ENCODE measurements at places on chromosomes 16 and 17.
A peak's percentile ranks its signal among the peaks of the same experiment; 100 is the strongest.

GRCh38 chr16:77686385-77686784, 35.9 kb upstream of the NUDT7 start:
- DNase-seq: no peak

- no peak for DNase-seq
These were observed 11.5 kb downstream of the CLUH start for GRCh38 chr17:2700030-2700490.

DNA sequence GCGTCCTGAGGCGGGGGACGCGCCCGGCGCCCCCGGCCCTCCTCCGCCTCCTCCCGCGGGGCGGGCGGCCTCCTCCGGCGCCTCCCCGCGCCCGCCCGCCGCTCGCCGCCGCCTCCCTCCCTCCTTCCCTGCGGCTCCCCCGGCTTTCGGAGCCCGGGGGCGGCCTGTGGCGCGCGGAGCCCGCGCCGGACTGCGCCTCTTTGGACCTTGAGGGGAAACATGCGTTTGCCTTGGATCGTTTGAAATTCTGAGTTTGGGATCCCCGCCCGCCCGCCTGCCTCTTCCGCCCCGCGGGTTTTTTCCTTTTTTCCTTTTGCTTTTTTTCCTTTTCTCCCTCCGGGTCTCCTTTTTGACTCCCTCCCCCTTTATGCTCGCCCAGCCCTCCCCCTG, 390 bp downstream of the ZNRF1 start:
- DNase-seq: no peak

- no peak for DNase-seq
These were observed 16.6 kb downstream of the G6PC1 start for GRCh38 chr17:42917236-42917603.

- DNase-seq: peak; percentile 6
These were observed 338.0 kb downstream of the WWOX start for GRCh38 chr16:78437352-78437968.

DNA sequence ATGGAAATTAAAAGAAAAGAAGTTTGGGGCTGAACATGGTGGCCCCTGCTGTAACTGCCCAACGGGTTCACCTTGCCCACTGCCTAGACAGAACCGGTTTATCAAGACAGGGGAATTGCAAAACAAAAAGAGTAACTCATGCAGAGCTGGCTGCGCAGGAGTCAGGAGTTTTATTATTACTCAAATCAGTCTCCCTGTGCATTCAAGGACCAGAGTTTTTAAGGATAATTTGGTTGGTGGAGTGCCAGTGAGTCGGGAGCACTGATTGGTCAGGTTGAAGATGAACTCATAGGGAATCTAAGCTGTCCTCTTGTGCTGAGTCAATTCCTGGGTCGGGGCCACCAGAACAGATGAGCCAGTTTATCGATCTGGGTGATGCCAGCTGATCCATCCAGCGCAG, 4.4 kb upstream of the SCPEP1 start:
- no peak for DNase-seq

GRCh38 chr17:27906226-27906580, 13.0 kb upstream of the LYRM9 start:
- peak; percentile 36 for DNase-seq

DNA sequence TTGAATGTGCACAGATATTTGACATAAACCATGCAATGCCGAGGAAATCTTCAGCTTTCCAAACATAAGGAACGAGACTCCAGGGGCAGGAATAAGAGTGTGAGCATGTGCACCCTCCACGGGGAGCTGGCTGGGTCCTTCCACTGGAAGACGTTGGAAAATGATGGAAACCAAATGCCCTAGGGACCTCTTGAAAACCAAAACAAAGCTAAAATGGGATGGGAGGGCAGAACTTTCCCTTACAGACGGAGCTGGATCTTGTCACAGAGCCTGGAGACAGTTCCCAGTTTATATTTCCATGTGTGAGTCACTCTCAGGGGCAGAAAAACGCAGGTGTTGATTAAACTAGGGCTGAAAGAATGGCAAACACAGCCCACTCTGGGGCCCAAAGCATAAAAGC, 34.4 kb upstream of the DNAH17 start:
- DNase-seq: no peak

- no peak for DNase-seq
These were observed 144.6 kb downstream of the C16orf95 start for GRCh38 chr16:87172632-87173031.

- DNase-seq: no peak
These were observed 996 bp downstream of the SUMO2 start for GRCh38 chr17:75181608-75182318.

GRCh38 chr16:73546341-73546845, 498.5 kb upstream of the ZFHX3 start:
- peak; percentile 64 for DNase-seq

DNA sequence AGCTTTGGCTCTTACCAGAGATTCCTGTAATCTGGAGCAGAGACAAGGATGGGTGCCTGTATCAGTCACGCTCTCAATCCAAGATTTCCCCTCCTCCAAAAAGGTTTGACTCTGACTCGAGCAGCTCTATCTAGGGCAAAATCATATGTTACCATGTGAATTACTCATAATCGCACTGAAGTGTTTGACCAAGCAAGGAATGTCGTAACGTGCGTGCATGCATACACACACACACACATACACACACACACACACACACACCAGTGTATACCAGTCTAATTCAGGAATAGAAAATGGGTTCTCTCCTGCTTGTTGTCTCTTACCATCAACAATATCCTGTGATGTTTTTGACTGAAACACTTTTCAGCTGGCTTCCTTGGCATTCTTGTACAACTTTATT, 835.1 kb downstream of the KCNJ2 start:
- no peak for DNase-seq

DNA sequence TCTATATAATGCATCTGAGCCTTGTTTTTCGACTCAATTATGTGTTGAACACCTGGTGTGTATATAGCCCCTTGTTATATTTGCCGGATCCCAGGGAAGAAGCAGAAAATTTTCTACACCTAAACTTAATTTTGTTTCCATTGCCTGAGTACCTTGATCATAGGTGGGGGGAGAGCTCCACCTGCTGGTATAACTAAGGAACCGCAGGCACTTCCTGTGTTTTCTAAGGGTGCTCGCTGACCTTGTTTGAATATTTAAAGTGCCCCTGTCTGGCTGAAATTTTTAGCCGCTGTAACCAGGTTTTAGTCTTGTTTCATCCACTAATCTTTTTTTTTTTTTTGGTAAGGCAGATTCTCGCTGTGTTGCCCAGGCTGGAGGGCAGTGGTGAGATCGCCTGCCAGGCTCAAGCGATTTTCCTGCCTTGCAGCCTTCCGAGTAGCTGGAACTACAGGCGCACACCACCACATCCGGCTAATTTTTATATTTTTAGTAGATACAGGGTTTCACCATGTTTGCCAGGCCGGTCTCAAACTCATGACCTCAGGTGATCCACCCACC, 6.5 kb upstream of the NUBP1 start:
- peak; percentile 60 for DNase-seq

GRCh38 chr16:16004314-16004749, 54.9 kb downstream of the ABCC1 start:
- DNase-seq: no peak

GRCh38 chr17:17696085-17696484, 14.8 kb downstream of the RAI1 start:
- DNase-seq: no peak

DNA sequence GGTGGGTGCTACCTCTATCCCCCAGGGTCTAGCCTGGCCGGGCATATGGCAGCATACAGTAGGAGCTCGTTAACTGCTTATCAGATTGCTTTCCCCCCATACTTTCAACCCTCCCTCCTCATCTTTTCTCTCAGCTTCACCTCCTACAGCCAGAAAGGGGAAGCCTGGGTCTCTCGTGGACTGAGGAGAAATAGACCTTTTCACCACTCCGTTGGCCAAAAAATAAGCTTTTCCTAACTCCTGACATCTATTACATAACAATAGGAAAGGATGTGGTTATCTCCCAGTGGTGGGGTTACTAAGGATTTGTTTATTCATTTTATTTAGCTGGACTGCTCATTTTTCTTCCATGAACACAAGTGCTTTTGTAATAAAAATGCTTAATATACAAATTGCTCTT, 9.0 kb upstream of the CXCL16 start:
- no peak for DNase-seq

GRCh38 chr17:18253947-18254821, 4.4 kb downstream of the FLII start:
- DNase-seq: no peak

DNA sequence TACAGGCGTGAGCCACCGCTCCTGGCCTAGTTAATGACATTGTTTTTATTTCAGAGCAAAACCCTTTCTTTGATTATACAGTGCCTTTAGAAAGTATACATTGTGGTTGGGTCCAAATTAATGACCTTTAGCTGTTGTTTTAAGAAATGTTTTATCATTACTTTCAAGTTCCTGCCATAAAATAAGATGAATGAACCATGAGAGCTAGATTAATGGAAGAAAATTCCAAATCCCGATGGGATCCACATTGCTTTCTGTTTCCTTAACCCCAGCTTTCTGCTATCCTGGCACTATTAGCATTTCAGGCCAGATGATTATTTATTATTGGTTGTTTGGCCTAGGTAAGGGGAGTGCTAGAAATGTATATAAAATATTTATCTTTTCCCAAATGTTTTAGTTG, 131.7 kb downstream of the ABCC1 start:
- DNase-seq: no peak

GRCh38 chr16:49986351-49987124, 38.5 kb upstream of the CNEP1R1 start:
- DNase-seq: peak; percentile 13

DNA sequence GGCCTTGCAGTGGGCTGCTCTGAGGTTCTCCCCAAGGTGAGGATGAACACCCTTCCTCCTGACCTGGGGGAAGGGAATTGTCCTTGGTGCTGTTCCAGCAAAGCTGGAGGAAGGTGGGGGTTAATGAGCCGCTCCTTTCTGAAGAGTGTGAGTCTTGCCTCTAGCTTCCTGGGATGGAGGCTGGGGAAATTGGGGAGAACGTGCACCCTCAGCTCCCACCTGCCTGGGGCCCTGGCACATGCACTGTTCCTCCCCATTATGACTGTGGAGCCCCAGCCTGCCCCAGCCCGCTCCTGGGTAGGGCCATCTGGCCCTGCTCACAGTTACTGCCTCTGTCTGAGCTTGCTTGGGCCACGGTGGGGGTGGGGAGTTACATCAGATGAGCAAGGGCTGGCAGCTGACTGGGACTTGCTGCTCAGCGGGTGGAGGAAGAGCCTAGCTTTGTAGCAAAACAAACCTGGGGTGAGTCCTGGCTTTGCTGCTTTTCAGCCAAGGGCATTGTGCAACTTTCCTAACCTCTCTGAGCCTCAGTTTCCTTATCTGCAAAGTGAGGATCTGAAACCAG, 11.1 kb downstream of the TNS4 start:
- no peak for DNase-seq

DNA sequence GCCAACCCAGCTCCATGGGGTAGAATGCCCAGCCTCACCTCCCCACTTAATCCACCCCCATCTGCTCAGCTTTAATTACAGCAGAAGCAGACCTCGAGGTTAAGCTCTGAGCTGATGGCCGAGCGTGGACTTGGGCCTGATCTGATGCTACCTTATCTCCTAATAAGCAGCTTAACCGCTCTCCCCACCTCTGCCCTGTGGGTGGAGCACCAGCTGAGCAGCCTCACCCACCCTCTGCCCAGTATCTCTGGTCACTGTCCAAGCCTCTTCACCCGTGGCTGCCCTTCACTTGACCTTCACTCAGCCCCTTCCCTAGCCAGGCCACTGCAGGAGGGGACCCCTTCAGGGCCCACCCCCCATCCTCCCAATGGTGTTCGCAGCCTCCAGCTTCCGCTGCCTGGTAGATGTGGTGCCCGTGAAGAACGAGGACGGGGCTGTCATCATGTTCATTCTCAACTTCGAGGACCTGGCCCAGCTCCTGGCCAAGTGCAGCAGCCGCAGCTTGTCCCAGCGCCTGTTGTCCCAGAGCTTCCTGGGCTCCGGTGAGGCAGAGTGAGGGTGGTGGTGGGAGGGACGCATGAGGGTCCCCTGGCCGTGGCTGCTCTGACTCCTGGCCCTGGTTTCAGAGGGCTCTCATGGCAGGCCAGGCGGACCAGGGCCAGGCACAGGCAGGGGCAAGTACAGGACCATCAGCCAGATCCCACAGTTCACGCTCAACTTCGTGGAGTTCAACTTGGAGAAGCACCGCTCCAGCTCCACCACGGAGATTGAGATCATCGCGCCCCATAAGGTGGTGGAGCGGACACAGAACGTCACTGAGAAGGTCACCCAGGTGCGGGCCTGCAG, 6.8 kb downstream of the KCNH6 start:
- no peak for DNase-seq

DNA sequence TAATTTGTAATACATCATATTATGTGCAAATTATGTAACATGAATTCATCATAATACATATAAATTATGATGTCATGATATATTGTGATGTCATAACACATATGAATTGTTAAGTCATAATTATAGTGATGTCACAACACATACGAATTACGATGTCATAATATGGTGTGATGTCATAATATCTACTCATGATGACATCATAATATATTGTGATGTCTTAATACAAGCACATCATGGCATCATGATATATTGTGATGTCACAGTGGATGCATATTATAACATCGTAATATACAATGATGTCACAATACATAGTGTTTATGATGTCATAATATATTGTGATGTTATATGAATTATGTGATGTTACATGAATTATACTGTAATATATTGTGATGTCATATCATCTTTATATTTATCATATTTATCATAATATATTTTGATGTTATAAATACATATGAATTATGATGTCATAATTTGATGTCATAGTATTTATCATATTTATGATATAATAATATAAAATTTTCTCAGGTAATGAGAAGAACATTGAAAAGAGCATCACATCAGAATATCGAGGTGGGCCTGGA, 1793.0 kb downstream of the TP53TG3F start:
- DNase-seq: no peak

GRCh38 chr17:31882571-31882970, 18.9 kb downstream of the UTP6 start:
- DNase-seq: no peak

DNA sequence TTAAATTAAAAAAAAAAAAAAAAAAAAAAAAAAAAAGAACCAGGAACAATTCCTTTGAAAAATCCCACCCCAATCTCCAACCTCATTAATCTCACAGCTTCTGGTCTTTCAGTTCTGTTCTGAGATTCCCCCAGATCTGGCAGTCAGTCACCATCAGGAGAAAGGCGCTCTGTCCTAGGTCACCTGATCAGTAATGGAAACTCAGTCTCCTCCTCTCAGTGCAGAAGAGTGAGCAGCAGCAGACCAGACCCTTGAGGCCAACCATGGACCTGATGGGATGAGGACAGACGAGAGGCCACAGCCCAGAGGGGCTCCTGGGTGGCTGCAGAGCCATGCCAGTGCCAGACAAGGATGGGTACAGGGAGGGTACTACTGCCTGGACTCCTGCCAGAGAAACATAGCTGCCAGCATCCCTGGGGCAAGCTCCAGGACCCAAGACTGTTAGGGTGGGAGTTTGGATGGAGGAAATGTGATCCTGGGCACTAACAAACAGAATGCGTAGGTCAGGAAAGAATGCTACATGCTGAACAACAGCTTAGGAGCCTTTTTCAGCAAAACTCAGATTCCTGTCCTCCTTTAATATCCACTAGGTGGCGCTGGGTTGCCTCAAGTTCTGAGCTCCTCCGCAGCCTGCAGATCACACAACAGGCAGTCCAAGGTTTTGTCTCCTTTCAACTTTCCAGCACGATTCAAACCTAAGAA, 28.7 kb downstream of the MPG start:
- peak; percentile 61 for DNase-seq

GRCh38 chr17:35236821-35237220, 6.1 kb upstream of the SLFN5 start:
- no peak for DNase-seq
